Ovary (tissue), 10 donors: ENCODE measurements at places on chromosomes 4 and X.

GRCh38 chr4:125770814-125771398 lies 456.2 kb downstream of the FAT4 start:
- no peaks in the 10 kb centered on the region for H3K27me3 ChIP-seq
- DNase-seq: no peak
- no peak overlapping the region for H3K4me3 ChIP-seq
- no peaks in the 10 kb centered on the region for H3K36me3 ChIP-seq

- H3K36me3 ChIP-seq: no peaks in the 10 kb centered on the region
- DNase-seq: no peak
- peak overlapping the region; percentile 82 for H3K27ac ChIP-seq
- no peaks in the 10 kb centered on the region for H3K27me3 ChIP-seq
Measured at GRCh38 chr4:25914670-25915352, 791 bp downstream of the SMIM20 start.

DNA sequence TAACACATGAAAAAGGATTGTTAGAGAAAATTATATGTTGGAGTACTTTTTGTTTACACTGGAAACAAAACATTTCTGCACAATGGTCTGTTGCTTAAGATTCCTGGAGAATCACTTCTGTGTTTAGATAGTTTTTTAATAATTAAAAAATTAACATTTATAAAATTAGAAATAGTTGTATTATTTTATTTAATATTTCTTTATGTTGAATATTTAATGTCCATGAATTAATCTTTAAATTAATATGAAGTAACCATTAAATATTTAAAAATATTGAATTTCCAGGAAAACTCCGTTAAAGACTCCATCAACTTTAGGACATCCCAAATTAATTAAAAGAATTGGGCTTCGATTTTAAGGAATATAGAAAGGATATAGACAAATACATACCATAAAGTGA lies 797.1 kb upstream of the GALNTL6 start:
- no peak overlapping the region for H3K27ac ChIP-seq
- no peak for DNase-seq
- H3K36me3 ChIP-seq: no peaks in the 10 kb centered on the region
- H3K4me3 ChIP-seq: no peak overlapping the region

DNA sequence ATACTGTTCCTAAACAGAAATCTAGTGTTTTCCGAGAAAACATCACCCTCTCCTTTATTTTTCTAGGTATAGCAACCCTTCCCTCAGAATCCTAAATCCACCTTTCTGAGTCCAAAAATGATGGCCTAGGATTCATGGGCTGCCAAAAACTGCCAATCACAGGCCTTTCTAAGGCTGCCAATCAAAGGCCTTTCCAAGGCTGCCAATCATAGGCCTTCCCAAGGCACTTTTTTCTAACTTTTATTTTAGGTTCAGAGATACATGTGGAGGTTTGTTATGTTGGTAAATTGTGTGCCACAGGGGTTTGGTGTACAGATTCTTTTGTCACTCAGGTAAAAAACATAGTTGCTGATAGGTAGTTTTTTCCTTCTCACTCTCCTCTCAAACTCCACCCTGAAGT lies 673.7 kb downstream of the FAT4 start:
- no peak for DNase-seq
- no peak overlapping the region for H3K4me3 ChIP-seq
- H3K4me1 ChIP-seq: no peaks in the 10 kb centered on the region
- H3K36me3 ChIP-seq: no peaks in the 10 kb centered on the region
- no peak overlapping the region for H3K27ac ChIP-seq
- H3K27me3 ChIP-seq: no peaks in the 10 kb centered on the region

GRCh38 chrX:54891573-54891972 lies 29.1 kb upstream of the TRO start:
- H3K27ac ChIP-seq: no peak overlapping the region
- no peaks in the 10 kb centered on the region for H3K27me3 ChIP-seq
- H3K4me3 ChIP-seq: no peak overlapping the region
- H3K36me3 ChIP-seq: no peaks in the 10 kb centered on the region
- no peak for DNase-seq

DNA sequence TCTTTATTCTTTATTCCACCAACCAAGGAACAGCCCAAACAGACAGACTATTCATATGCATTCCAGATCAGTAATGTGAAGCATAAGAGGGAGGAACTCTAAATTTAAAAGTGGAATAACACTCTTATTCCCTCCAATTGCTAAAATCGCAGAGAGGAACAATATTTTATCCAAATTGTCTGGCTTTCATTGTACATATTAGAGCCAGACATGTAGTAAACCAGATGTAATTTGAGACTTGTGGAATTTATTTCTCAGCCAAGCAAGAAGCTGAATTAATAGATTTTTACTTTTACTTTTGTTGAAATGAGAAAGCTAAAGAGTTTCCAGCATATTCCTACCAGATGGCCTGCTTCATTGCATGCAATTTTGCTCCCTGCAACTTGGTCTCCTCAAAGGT lies 674.6 kb upstream of the SLIT2 start:
- no peaks in the 10 kb centered on the region for H3K27me3 ChIP-seq
- no peaks in the 10 kb centered on the region for H3K4me1 ChIP-seq
- H3K27ac ChIP-seq: no peak overlapping the region
- H3K36me3 ChIP-seq: no peaks in the 10 kb centered on the region
- no peak overlapping the region for H3K4me3 ChIP-seq

GRCh38 chrX:28888416-28888815 lies 301.2 kb downstream of the IL1RAPL1 start:
- no peaks in the 10 kb centered on the region for H3K36me3 ChIP-seq
- no peaks in the 10 kb centered on the region for H3K4me1 ChIP-seq
- no peaks in the 10 kb centered on the region for H3K27me3 ChIP-seq
- no peak overlapping the region for H3K27ac ChIP-seq
- no peak for DNase-seq

- no peaks in the 10 kb centered on the region for H3K4me1 ChIP-seq
- no peak overlapping the region for H3K4me3 ChIP-seq
- DNase-seq: no peak
- H3K27ac ChIP-seq: no peak overlapping the region
Measured at GRCh38 chr4:132180020-132180427, 969.1 kb upstream of the PCDH10 start.

DNA sequence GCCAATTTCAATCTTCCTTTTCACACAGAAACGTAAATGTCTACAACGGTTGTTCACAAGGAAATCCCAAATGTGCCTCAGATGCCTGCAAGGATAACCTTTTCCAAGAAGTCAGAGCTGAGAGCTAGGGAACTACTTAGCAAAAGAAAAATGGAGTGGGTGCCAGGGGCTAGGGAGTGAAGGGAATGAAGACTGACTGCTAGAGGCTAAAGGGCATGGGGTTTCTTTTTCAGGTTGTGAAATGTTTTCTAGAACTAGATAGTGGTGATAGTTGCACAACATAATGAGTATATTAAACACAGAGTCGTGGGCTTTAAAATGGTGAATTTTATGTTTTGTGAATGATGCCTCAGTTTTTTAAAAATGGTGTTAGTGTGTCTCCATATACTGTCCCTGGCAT lies 53.4 kb downstream of the CD99L2 start:
- no peaks in the 10 kb centered on the region for H3K27me3 ChIP-seq
- no peaks in the 10 kb centered on the region for H3K4me1 ChIP-seq
- H3K36me3 ChIP-seq: no peaks in the 10 kb centered on the region
- H3K4me3 ChIP-seq: no peak overlapping the region
- no peak for DNase-seq

GRCh38 chr4:173265751-173266150 lies 68.4 kb downstream of the HMGB2 start:
- H3K27me3 ChIP-seq: no peaks in the 10 kb centered on the region
- no peak overlapping the region for H3K27ac ChIP-seq
- DNase-seq: no peak
- H3K4me3 ChIP-seq: no peak overlapping the region

GRCh38 chr4:129446074-129446473 lies 350.1 kb downstream of the C4orf33 start:
- H3K4me3 ChIP-seq: no peak overlapping the region
- no peaks in the 10 kb centered on the region for H3K27me3 ChIP-seq
- H3K4me1 ChIP-seq: no peaks in the 10 kb centered on the region
- DNase-seq: no peak

GRCh38 chrX:139484591-139484990 lies 45.9 kb upstream of the F9 start:
- no peaks in the 10 kb centered on the region for H3K36me3 ChIP-seq
- no peak overlapping the region for H3K4me3 ChIP-seq
- DNase-seq: no peak

GRCh38 chr4:172900900-172901299 lies 267.7 kb upstream of the GALNT7 start:
- no peaks in the 10 kb centered on the region for H3K36me3 ChIP-seq
- H3K4me1 ChIP-seq: no peaks in the 10 kb centered on the region
- H3K4me3 ChIP-seq: no peak overlapping the region
- no peaks in the 10 kb centered on the region for H3K27me3 ChIP-seq

DNA sequence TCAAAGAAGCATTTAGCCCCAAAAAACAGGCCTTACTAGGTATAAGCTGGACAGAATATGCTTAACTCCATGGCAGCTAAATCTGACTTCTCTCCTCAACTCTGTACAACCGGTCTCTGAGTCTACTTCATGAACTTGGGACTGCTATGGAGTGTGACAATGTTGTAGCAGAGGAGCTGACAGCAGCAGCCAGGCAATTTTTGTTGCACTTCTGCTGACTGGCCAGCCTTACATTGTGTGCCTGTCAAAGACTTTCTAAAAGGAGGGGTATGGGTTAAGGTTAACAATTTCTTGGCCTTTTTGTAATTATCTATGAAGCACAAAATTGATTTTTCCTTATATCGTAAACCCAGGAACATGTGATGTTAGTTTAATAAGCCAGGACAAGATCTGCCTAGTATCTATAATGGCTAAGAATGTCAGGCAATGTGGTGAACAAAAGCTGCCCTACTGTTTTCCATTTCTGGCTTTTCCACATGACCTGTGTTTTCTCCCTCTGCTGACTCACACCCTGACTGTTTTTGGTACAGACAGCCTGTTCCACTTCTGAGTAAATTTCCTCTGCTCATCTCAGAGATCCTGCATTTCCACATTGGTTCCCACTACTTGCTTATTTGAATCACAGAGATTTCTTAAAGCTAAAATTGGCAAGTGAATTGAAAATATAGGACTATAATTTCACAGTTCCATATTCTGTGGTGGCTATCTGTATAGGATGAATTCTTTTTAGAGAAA lies 9.3 kb downstream of the NOX1 start:
- H3K27me3 ChIP-seq: no peaks in the 10 kb centered on the region
- no peak overlapping the region for H3K4me3 ChIP-seq
- no peak overlapping the region for H3K27ac ChIP-seq

DNA sequence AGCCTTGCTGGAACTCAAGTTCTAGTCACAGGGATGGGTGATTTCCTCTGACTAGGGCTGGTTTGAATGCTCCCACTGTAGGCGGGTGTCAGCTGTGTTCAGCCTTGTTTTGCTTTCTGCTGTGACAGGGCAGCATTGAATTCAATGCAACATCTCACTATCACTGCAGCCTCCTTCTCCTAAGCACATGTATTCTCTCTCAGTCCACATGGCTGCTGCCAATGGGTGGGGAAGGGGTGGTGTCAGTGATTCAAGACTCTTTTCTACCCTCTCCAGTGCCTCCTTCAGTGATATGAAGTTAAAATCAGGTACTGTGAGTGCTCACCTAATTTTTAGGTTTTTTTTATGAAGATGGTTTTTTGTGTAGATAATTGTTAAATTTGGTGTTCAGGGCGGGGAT lies 46.3 kb downstream of the COL4A5 start:
- no peaks in the 10 kb centered on the region for H3K27me3 ChIP-seq
- no peak overlapping the region for H3K4me3 ChIP-seq
- H3K4me1 ChIP-seq: no peaks in the 10 kb centered on the region
- DNase-seq: no peak
- no peak overlapping the region for H3K27ac ChIP-seq
- H3K36me3 ChIP-seq: no peaks in the 10 kb centered on the region

DNA sequence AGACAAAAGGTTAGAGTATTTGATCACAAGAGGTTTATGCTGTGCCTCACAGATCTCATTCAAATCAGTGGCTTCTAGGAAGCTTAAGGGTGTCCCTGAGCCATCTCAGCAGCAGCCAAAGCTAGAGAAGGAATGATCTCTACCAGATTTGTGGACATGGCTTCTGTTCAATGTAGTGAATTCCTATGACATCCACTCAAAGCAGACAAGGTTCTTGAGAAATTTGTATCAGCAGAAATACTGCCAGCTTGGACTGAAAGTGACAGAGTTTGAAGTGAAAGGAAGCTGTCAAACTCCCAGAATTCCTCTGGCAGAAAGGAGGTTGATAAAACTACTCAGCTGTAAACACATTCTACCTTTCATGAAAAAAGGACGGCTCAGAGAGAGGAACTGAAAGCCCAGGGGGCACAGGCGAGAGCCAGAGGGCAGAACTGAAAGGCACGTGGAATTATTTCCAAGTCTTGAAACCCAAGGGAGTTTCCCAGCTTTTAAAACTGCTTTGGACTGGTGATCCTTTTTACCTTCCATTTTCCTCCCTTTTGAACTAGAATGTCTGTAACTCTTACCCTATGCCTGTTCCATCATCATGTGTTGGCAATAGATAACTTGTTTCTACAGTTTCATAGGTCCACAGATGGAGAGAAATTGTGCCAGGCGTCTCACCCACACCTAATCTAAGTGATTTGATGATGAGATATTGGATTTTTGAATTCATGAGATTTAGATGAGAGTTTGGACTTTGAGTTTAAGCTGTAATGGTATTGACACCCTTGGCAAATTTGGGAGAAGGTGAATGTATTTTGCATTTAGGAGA lies 14.5 kb upstream of the MED14 start:
- DNase-seq: no peak
- no peaks in the 10 kb centered on the region for H3K27me3 ChIP-seq
- H3K4me1 ChIP-seq: no peaks in the 10 kb centered on the region

DNA sequence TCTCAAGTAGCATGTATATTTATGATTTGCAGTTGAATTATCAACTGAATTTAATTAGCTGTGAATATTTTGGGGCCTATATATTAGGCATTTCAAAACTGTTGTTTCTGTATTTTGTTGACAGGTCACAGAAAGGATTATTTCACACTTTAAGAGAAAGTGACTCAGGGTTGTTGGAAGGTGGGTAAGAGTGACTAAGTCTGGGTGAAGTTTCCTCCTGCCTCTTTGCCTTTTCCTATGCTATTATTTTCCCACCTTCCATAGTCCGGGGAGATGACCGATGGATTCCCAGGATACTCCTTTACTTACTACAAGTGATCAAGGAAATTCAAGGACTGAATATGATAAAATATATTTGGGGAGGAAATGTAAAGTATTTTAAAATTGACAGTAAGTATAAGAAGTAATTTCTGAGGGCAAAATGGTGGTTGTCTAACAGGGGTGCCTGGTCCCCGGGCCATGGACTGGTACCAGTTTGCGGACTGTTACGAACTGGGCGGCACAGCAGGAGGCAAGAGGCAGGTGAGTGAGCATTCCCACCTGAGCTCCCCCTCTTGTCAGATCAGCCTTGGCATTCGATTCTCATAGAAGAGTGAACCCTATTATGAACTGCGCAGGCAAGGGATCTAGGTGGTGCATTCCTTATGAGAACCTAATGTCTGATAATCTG lies 175.5 kb upstream of the GPRIN3 start:
- H3K4me3 ChIP-seq: no peak overlapping the region
- H3K27me3 ChIP-seq: no peaks in the 10 kb centered on the region
- H3K4me1 ChIP-seq: no peaks in the 10 kb centered on the region
- no peak overlapping the region for H3K27ac ChIP-seq
- H3K36me3 ChIP-seq: no peaks in the 10 kb centered on the region

GRCh38 chrX:72131317-72132294 lies at the start of gene RTL5:
Gene RTL5 (minus strand): TSS chrX:72131915.
- no peak within 1 kb of the TSS for H3K27ac ChIP-seq
- H3K27me3 ChIP-seq: no peaks in the 10 kb centered on the region
- H3K36me3 ChIP-seq: no peaks in the 10 kb centered on the region
- no peaks in the 10 kb centered on the region for H3K4me1 ChIP-seq
- peak; percentile 89 for DNase-seq
